ENCODE measurements at places on chromosomes 11 and 22. TPM values are rescaled to one million over a fixed set of nuclear protein-coding genes. Genes with fewer than 3 reads are reported as not detected.

ART5 gene
- not detected for total RNA-seq

LRRC56 gene
- 2.1 TPM for total RNA-seq

SIDT2 gene
- total RNA-seq: 12.7 TPM

DEPDC7 gene
- 2.5 TPM for total RNA-seq

GTF2H1 gene
- 65.7 TPM for total RNA-seq

HBG1 gene
- not detected for total RNA-seq

MS4A12 gene
- not detected for total RNA-seq

TTC36 gene
- total RNA-seq: 0.52 TPM

DUSP8 gene
- 2.0 TPM for total RNA-seq

TMEM151A gene
- total RNA-seq: not detected

BRMS1 gene
- 57.1 TPM for total RNA-seq

OR5A1 gene
- total RNA-seq: not detected

APOL3 gene
- total RNA-seq: 32.7 TPM
